ENCODE measurements at places on chromosomes 2 and 18.

- no peak for DNase-seq
Measured at GRCh38 chr2:174376967-174377366, 18.6 kb upstream of the SCRN3 start.

DNA sequence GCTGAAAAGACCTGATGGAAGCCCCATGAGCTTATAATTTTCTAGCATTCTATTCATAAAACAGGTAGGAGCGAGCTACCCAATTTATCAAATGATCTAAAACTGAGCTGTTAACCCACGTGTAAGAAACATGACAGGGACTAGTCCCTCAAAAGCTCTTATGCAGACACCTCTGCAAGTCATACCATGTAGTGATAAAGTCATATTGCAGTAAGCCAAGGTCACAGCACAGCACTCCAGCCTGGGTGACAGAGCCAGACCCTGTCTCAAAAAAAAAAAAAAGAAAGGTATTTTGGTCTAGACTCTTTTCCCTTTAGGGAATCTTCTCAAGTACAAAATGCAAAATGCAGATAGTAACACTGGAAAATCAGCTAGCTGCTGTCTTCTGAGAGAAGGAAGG, 58.9 kb upstream of the ARL5A start:
- DNase-seq: no peak

GRCh38 chr18:33375829-33376228, 64.7 kb downstream of the CCDC178 start:
- DNase-seq: no peak

GRCh38 chr2:198476007-198476406, 671.6 kb downstream of the PLCL1 start:
- DNase-seq: no peak

DNA sequence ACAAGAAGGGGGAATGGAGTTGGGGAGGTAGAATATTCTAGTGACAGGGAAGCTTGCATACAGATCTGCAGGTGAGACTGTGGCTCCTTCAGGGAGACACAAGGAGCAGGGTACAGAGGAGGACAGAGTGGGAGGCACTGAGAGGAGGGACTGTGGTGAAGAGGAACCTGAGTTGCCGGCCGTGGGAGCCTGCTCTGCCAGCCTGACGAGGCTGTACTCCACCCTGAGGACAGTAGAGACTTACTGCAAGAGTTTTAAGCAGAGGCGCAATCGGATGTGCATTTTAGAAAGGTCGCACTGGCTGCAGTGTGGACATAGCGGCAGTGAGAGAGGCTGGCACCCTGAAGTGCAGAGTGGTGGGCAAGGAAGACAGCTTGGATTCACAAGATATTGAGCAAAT, 185.8 kb downstream of the GFPT1 start:
- DNase-seq: no peak

- no peak for DNase-seq
Measured at GRCh38 chr2:15738943-15739342, 147.3 kb downstream of the DDX1 start.

GRCh38 chr2:133718688-133719201, 150.5 kb upstream of the NCKAP5 start:
- no peak for DNase-seq

DNA sequence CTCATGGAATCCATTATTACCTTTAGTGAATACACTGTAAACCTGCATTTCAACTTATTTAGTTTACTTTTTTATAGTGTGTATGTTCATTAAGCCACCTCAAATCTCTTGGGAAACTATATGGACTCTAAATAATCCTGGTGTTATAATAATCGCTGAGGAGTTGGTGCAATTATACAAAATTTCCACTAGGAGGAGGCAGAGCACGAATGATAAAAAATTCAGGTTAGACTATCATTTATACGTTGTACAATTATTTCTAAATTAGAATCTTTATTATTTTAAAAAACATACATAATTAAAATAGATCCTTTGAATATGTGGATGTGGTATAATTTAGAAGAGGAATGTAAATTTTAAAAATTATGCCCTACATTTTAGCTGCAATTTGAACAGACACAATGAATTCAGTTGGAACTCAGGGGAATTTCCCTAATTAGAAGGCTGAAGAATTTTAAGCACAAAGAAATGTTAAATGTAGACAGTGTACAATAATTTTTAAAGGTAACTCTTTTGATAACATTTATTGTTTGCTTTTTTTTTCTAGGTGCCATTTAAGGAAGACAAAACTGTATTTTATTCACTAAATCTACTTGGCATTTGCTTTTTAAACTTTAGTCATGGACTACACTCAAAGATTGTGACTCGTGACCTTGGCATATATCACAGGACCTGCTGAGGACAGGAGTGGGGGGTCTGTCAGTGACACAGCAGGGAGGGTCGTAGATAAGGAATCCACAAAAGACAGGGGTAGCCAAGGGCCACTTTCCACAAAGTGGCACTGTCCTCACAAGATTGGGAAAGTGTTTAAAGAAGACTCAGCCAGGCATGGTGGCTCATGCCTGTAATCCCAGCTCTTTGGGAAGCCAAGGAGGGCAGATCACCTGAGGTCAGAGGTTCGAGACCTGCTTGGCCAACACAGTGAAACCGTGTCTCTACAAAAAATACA, 45.5 kb downstream of the RAB12 start:
- DNase-seq: no peak

DNA sequence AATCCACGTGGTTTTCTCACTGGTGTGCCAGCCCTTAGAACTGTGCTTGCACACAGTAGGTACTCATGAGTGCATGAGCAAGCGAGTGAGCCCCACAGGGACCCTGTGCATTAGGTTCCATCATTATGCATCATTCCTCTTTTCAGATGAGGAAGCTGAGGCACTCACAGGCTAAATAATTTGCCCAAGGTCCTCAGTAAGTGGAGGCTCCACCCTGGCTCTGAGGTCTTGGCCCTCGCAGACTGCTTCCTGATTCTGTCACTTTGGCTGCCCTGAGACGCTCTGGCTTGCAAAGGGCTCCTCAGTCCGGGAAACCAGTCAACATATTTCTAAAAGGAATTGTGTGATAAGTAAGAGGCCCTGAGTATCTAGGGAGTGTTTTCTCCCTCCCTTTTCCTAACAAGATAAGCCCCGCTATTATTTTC, 71.7 kb downstream of the IL1R2 start:
- DNase-seq: no peak

DNA sequence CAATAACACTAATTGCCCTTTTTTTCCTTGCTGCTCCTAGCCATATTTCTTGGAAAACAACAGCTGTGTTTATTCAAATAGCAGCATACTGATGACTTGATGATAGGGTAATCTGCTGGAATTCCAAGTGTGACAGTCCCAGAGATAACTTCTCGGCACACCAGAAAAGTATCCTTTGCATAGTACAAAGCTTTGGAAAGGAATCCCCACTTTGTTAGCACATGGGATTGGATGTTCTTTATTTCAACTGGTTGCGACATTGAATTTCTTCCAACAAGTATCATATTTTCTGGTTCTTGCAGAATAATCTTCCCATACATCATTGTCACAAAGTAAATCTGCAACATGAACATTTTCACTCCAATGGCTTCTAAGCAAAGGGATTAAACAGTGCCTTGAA, 445.8 kb upstream of the ACVR2A start:
- no peak for DNase-seq

DNA sequence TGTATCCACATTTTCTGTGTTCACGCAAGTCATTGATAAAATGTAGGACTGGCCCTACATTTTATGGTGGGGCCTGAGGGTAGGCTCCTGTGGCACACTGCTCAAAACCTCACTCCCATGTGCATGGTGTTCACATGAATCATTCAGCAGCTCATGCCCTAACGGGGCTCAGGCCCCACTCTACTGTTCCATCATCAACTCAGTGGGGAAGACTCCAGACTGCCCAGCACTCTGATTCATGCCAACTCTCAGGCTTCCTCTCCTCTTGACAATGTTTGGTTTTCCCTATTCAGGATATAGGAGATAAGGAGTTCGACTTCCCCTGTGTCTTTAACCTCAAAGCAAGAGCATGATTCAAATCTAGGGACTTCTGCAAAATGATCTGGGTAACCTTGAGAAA, 92.0 kb upstream of the BOD1L2 start:
- DNase-seq: no peak

GRCh38 chr18:34219651-34220050, 5.1 kb downstream of the NOL4 start:
- no peak for DNase-seq

DNA sequence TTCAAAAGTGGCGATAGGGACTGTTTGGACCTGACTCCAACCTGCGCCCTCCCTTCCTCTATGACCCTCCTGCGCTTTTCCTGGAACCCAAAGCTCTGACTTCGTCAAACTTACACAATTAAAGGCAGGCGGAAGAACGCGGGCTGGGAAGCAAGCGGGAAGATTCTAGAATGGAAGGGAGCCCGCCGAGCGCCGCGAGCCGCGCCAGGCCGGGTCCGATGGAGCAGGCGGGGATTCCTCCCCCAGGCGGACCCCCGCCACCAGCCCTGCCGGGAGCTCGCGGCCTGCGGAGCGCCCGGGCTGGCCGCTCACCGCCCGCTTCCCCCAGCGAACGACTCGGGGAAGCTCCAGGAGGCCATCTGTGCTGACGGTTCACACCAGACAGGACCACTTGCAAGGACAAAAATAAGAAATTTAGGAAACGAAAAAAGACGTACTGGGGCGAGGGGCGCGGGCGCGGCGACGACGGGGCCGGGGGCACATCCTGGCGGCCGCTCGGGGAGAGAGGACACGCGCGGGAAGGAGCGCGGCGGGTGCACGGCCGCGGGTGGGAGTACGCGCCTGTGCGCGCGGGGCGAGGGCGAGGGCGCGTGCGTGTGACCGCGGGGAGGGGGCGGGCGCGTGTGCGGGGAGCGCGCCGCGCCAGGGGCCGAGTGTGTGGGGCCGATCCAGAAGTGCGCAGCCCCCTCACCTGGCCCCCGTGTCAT, 1.1 kb upstream of the SALL3 start:
- no peak for DNase-seq

- no peak for DNase-seq
Measured at GRCh38 chr18:11849841-11850634, 1.2 kb upstream of the CHMP1B start.

GRCh38 chr2:182980115-182980514, 58.1 kb downstream of the NCKAP1 start:
- DNase-seq: no peak

GRCh38 chr2:111035830-111036441, 84.8 kb upstream of the BCL2L11 start:
- DNase-seq: no peak

- no peak for DNase-seq
Measured at GRCh38 chr2:45822272-45822630, 170.8 kb downstream of the PRKCE start.

- DNase-seq: no peak
Measured at GRCh38 chr2:28035816-28036215, 145.3 kb downstream of the BABAM2 start.

DNA sequence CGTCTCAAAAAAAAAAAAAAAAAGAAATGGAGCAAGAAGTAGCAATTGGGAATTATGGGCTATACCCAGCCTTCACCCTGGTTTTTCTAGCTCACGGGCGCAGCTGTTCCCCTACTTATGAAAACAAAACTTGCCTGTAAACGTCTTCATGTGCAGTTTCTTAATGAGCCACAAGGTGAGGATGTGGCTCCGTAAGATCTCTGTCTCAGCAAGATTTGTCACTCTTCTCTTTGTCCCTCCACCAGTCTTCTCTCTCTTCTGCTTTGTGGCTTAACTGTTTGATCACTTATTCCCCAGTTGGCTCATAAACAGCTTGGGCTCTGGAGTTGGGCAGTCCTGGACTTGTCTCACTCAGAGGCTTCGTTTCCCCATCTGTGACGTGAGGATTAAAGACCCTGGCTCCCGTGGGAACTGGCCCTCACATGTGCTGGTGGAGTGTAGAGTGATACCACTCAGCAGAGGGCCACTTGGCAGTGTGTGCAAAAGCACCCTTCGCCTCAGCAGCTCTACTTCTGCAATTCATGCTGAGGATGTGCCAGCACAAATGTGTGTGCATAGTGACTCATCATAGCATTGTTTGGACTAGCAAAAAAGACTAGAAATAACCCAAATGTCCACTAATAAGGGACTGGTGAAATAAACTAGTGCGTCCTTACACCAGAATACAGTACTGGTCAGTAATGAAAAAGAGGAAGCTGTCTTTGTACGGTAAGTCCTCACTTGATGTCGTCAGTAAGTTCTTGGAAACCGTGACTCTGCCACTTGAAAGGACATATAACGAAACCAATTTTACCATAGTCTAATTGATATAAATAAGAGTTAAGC, 8.7 kb downstream of the CEP68 start:
- DNase-seq: peak; percentile 64

DNA sequence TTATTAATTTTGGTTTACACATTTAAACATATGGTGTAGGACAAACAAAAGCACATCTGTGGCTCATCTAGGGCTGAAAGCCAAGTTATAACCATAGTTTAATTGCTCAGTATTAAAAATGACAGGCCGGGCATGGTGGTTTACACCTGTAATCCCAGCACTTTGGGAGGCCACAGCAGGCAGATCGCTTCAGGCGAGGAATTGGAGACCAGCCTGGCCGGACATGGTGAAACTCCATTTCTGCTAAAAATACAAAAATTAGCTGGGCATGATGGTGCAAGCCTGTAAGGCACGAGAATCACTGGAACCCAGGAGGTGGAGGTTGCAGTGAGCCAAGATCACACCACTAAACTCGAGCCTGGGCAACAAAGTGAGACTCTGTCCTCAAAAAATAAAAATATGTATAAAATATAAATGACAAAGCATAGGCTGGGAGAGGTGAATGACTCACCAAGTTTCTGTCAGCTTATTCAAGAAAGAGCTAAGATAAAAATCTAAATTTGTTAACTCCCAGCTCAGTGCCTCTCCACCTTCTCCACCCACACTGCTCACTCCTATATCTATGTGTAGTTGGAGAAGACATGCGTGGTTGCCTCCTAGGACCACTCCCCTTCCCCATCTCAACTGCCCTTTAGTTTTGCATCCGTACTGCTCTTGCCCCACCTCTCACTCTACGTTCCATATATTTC, 79.2 kb upstream of the PID1 start:
- no peak for DNase-seq

GRCh38 chr2:152611458-152612231, 105.6 kb downstream of the PRPF40A start:
- DNase-seq: no peak

DNA sequence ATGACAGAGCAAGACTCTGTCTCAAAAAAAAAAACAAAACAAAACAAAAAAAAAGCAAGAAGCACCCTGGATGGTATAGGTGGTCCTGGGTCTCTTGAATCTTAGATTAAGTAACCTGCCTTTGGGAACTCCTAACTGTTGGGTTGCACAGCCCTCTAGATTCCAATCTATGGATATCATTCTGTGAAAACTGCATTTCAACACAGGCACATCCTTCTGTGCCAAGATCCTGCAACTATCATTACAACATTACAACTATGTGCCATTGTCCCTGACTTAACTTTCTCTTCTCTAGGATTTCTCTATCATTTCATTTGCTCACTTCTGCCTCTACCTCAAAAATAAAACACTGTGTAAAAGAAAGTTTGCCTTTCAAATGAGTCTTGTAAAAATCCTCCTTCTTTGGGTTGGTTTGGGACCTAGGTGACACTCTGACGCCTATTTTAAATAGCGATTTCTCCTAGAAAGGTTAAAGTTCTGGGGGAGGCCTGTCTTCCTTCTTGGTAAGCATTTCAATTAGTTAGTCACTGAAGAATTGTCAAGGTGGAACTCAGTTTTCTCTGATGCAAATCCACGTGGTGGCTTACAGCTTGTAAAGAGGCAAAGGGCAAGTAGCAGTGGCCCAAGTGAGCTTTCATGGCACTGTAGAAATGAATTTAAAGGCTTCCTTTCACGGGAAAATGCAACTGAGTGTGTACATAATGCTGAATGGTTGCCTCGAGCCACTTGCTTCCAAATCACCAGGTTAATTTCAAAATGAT, 9.2 kb downstream of the LGALSL start:
- no peak for DNase-seq

GRCh38 chr2:124283096-124283495, 258.0 kb downstream of the CNTNAP5 start:
- DNase-seq: no peak

Data from CMK (cell line).